Ovary (tissue), 10 donors: ENCODE measurements at places on chromosomes 11 and 22.

DNA sequence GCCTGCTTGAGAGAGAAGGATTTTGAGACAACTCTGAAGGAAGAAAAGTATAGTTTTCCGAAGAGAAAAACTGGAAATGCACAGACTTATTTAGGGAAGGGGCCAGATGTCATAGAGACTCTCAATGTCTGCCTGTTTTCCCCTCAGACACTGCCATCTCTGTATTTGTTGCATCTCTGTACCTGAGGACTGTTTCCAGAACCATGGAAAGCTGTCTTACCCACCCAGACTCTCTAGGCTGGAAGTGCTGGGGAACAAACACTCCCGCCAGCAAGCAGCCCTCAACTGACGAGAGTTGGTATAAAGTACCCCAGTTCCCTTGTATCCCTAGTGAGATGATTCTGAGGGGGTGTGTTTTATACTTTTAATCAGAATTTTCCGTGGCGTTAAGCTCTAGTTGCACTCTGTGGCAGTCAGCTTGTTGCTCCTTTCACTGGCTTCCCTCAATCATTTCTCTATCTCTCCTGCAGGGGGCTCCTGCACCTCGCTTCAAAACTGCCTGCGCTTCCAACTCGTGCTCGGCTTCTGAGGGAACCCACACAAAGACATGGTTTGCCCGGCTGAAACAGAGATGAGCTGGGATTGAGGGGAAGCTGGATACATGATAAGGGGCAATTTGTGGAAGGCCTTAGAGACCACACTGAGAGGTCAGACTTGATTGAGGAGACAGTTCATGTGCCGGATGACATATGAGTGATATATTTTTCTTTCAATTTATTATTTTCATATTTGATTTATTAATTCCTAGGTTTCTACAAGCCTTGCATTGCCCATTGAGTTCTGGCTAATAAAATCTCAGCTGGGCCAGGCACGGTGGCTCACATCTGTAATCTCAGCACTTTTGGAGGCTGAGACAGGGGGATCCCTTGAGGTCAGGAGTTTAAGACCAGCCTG is 36.9 kb upstream of the CLPB start:
- peak; percentile 54 for DNase-seq

DNA sequence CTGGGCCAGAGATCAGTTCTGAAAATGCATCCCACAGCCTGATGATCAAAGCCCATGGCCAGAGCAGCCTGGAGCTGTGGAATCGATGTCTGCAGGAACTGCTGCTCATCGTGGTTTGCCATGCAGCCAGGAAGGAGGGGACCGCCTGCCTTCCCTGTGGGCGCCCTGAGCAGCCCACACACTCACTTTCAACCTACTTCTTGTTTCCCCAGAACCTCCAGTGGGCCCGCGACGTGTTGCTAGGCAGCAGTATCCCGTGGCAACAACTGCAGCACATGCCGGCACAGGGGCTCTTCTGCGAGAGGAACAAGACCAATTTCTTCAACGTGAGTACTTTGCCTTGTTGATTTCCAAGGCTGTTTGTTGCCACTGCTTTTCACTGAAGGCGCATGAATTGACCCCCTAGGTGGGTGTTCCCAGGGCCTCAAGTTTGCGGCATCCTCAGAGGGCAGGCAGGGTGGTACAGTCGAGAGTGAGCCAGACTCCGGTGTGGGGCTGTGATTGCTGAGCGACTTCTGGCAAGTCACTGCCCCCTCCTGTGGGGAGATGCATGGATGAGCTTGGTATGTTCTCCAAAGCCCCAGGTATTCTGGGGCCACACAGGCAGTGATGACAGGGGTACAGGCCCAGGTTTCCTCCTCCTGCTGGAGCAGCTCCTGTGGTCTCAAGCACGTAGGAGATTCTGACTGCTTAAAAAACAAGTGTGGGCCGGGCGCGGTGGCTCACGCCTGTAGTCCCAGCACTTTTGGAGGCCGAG is 47.0 kb upstream of the SUSD2 start:
- peak; percentile 44 for DNase-seq

DNA sequence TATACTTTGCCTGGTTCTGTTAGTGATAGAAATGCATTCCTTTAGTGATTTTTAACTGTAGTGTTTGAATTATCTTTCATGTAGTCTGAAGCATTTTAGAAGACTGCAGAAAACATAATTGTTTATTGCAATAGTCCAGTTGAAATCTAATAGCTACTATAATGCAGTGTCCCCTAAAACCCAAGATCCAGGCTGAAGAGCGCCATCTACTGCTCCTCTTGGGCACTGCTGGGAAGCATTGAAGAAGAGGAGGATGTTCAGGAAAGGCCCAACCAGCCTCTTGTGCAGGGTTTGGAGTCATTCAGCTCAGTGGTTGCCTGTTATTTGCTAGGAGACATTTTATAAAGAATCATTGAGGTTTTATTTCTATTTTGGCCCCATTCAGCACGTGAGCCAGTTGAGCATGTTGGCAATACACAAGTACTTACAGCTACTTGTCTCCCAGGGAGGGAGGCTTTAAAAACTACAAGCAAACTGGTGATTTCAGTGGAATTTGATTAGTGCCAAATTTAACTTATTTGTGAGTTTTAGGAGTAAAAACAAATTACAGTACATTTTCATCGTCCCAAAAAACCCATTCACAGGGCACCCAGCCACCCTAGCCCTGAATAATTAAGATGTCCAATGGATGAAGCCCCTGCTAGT is 74.9 kb upstream of the HORMAD2 start:
- peak; percentile 82 for DNase-seq

- DNase-seq = no peak
Measured at GRCh38 chr11:10522921-10523320, 18.1 kb downstream of the RNF141 start.

GRCh38 chr11:130673698-130674097 is 225.3 kb downstream of the ADAMTS15 start:
- DNase-seq = no peak

- DNase-seq = no peak
Measured at GRCh38 chr11:22244986-22245592, 52.2 kb downstream of the ANO5 start.

DNA sequence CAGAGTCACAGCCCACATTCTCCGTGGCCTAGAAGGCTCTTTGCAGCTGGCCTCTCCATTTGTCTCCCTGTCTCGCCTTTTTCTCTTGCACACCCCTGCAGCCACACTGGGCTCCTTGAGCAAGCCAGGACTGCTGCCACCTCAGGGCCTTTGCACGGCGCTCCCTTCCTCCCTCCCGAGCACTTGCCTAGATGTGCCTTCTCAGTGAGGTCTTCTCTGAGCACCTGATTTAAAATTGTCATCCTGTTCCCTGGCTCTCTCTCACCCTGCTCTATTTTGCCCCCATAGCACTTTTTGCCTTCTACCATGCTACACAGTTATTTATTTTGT is 102.9 kb upstream of the THY1 start:
- no peak for DNase-seq

DNA sequence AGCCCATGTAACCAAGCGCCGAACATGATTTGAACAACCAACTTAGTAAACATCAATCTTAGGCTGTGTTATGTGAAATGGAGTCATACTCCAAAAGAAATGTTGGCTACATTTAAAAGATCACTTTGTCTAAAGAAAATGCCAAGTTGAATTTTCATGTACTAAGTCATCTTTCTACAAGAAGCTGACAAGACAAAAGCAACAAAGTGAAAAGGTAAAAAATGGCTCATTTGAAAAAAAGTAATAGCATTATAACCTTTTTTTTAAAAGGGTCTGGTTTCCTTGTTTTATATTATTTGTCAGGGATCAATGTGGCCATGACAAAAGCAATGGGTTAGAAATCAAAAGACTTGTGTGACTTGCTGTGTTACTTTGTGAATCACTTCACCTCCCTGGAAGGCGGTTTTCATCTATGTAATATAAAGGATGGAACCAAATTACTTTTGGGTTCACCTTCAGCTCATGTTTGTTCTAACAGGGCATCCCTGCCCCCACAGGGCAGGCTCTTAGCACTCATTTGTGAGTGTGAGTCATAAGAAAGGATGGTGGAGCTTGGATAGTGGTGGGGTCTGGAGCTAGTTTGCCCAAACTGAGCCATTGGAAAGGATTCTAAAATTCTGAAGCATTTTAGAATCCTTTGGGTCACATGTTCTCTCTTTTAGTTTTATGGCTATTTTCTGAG is 131.9 kb upstream of the MTMR2 start:
- DNase-seq = no peak

DNA sequence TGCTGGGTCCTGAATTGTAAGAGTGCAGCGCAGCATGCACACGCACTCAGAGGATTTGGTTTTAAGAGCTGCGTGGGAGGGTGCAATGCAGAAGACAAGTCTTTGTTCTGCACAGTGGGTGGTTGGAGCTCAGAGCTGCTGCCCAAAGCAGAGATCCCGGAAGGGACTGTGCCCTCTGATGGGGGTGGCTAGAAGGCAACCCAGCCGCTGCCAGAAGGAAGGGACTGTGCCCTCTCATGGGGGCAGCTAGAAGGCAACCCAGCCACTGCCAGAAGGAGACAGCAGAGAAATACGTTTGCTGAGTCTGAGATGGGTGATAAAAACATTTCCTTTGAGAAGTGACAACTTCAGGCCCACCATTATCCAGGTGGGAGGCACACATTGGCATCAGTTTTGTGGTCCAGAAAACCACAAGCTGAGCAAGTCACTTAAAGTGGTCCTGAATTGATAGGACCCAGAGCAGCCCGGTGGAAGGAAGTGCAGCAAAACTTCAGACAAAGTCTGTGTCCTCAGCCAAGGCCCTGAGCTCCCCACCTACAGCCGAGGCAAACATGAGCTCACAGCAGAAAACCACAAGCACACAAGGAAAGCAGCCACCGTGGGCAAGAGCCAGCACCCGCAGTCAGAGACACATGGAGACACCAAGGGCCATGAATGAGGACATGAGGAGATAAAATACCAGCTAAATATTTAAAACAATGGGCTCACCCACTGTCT is 4.3 kb downstream of the KRTAP5-6 start:
- no peak for DNase-seq

GRCh38 chr11:105829084-105829483 is 193.0 kb downstream of the MSANTD4 start:
- no peak for DNase-seq

GRCh38 chr22:39239561-39240423 is 5.0 kb downstream of the PDGFB start:
- DNase-seq = no peak

DNA sequence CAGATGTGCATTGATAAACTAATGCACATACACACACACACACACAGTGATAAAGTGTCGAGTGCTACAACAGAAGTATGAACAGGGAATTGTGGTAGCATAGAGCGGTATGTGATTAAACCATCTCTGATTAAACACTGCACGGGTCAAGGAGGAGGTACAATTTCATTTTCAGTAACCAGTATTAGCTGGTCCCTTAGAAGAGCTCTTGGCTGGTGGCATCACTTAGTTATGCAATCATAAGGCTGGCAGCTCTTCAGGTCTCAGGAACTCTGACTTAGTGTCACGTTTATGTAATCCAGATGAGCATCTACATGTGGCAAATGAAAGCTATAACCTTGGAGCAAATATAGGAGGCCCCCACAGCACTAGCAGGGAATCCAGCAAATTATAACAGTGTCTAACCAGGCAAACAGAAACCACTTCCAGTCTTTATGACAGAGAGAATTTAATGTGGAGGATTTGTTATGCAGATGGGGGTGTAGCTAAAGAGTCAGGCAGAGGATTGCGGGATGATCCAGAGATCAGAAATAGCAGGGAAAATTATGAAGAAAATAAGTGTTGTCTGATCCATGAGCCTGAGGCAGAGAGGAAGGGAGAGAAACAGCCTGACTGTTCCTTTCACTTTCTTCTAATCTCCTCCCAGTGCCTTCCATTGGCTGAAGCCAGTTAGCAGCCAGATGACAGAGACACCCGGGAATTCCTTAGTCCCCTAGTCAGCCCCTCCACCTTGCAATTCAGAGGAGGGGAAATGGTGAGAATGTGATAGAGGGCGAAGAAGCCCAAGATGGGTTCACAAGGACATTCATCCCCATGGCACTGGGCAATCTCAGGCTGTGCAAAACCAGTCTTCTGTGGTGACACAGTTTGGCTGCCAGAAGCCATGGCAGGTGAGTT is 533.1 kb upstream of the TENM4 start:
- DNase-seq = no peak

GRCh38 chr11:113401718-113402117 is 14.1 kb downstream of the ANKK1 start:
- no peak for DNase-seq

GRCh38 chr11:65636108-65637031 is 1.5 kb upstream of the SIPA1 start:
- DNase-seq = no peak

- DNase-seq = no peak
Measured at GRCh38 chr11:44825058-44825785, 98.5 kb downstream of the TSPAN18 start.

DNA sequence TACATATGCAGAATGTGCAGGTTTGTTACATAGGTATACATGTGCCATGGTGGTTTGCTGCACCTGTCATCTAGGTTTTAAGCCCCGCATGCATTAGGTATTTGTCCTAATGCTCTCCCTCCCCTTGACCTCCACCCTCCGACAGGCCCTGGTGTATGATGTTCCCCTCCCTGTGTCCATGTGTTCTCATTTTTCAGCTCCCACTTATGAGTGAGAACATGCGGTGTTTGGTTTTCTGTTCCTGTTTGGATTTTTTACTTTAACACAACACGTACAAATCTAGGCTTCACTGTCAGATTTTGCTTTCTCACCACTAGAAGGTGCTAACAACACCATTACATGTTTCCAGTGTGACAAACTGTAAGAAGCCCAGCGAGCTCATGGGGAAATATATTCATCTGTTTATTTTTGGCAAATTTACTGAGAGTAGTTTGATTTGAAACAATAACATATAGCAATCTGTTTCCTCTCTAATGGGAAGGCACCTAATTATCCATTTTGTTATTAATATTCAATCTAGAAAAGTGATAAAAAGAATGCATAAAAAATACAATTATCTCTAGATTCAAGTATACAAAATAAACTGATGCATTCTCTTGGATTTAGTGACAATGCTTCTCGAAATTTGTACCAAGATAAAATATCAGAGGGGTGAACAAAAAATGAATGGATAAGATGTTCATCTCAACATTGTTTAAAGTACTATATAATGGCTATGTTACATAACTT is 23.2 kb upstream of the BIRC3 start:
- no peak for DNase-seq

GRCh38 chr11:111148121-111148520 is 97.4 kb upstream of the POU2AF2 start:
- no peak for DNase-seq

GRCh38 chr11:1072116-1072820 is 2.4 kb upstream of the MUC2 start:
- peak; percentile 14 for DNase-seq

GRCh38 chr11:8512547-8512946 is 81.5 kb downstream of the STK33 start:
- no peak for DNase-seq

DNA sequence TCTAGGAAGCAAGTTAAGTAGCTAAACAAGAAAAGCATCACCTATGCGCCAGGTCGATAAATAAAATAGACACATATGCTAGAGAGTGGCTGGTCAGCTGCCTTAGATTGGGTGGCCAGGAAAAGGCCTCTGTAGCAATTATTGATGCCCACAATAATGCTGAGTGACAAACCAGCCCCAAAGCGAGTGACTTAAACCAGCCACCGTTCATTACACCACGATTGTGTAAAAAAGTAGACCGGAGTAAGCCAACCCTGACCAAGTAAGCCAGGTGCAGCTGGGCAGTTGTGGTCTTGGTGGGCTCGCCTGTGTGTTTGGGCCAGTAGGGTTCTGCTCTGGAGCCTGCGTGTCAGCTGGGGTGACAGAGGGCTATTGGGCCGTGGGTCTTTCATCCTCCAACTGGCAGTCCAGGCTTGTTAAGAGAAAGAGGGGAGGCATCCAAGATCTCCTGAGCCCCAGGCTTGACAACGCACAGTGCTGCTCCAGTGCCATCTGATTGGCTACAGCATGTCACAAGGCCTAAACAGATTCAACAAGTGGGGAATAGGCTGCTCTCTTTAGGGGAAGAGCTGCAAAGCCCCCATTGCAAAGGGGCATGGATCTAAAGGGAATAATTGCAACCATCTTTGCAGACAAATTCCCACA is 100.4 kb upstream of the PARVA start:
- no peak for DNase-seq
